Psoas muscle (tissue), 8 donors: ENCODE measurements at places on chromosomes 3 and 15. TPM values are rescaled to one million over a fixed set of nuclear protein-coding genes. Genes with fewer than 3 reads are reported as not detected.

The RBMS3 gene
- total RNA-seq = 23.5 TPM

DNA sequence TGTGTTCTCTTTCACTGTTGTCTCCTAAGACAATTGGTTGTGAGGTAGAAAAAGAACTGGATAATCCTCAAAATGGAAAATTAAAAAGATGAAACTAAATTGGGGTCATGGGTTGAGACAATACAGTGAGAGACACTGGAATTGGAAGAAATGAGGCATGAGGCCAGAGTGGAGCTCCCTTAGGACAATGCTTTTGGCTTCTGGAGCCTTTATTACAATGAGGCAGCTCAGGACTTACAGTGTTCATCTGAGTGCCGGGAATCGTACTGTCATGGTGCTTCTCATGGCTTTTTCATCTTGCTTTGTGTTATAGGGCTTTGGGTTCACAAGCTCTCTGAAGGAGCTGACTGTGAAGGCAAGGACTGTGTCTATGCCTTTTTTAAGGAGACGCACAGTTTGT is 293.5 kb downstream of the SOX2 start:
- no peak overlapping the region for H3K27ac ChIP-seq
- no peaks in the 10 kb centered on the region for H3K27me3 ChIP-seq
- H3K4me1 ChIP-seq = no peaks in the 10 kb centered on the region
- no peak for DNase-seq

- no peaks in the 10 kb centered on the region for H3K27me3 ChIP-seq
- peak overlapping the region; percentile 97 for H3K4me3 ChIP-seq
- peaks cover 34% of the 10 kb centered on the region for H3K4me1 ChIP-seq
- no peaks in the 10 kb centered on the region for H3K36me3 ChIP-seq
- DNase-seq = no peak
These were observed 614 bp upstream of the MINDY2 start for GRCh38 chr15:58770519-58770856.

The CHRM5 gene
- not detected for total RNA-seq

DNA sequence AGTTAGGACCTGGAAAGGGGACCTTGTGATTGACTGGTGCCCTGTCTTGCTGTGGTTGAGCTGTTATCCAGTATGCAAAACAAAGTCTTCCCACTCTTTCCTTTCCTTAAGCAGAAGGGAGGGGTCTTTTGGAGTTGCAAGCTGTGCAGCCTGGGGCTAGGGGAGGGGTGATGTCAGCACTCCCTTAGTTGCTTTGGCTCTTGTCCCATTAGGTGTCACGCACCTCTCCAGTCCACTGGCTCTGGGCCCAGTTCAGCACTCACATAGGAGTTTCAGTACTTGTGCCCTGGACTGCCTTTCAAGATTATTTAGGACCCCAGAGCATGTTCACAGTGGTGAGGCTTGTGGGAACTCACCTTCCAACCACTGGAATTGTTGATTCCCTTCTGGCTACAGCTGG is 238.5 kb downstream of the DOCK3 start:
- no peak for DNase-seq
- no peaks in the 10 kb centered on the region for H3K36me3 ChIP-seq
- no peak overlapping the region for H3K27ac ChIP-seq
- H3K4me3 ChIP-seq = no peak overlapping the region
- no peaks in the 10 kb centered on the region for H3K4me1 ChIP-seq
- H3K27me3 ChIP-seq = no peaks in the 10 kb centered on the region

DNA sequence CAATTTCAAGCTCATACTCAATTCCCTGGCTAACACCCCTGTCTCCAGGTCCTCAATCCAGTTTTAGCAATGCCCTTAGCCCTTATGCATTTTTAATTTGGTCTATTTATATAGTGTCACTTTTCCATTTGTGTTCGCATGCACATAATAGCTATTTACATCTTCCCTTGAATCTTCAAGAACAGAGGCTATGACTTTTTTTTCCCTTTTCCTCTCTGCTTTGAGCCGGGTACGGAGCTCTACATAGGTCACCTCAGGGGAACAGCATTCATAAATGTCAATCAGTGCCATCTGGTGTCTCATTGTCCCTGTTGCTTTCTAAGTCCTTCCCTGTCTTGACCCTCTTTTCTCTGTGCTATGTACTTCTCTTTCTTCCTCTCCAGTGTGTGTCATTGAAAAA is 26.5 kb upstream of the ACTC1 start:
- H3K36me3 ChIP-seq = no peaks in the 10 kb centered on the region
- H3K27me3 ChIP-seq = no peaks in the 10 kb centered on the region
- H3K27ac ChIP-seq = no peak overlapping the region
- H3K4me3 ChIP-seq = no peak overlapping the region
- H3K4me1 ChIP-seq = no peaks in the 10 kb centered on the region
- no peak for DNase-seq

DNA sequence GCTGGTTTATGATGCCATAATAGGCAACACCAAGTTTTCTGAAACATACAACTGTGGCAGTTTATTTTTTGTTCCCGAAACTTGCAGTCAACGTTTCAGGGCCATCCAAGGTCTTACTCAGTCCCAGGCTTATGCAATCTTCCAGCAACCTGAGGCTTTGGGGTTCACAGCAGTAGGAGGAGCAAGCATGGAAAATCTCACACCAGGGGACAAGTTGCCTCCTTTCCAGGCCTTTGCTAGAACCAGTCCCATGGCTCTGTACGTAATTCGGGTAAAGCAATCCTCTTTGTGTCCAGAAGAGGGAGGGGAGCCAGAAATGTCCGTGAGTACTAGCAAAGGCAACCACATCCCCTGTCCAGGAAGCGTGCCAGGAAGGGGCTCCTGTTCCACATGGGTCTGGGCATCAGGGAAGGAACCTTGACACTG is 4.7 kb upstream of the FAM240A start:
- DNase-seq = peak; percentile 17
- H3K4me1 ChIP-seq = peaks cover 20% of the 10 kb centered on the region
- H3K27ac ChIP-seq = no peak overlapping the region
- no peaks in the 10 kb centered on the region for H3K27me3 ChIP-seq
- no peaks in the 10 kb centered on the region for H3K36me3 ChIP-seq

DNA sequence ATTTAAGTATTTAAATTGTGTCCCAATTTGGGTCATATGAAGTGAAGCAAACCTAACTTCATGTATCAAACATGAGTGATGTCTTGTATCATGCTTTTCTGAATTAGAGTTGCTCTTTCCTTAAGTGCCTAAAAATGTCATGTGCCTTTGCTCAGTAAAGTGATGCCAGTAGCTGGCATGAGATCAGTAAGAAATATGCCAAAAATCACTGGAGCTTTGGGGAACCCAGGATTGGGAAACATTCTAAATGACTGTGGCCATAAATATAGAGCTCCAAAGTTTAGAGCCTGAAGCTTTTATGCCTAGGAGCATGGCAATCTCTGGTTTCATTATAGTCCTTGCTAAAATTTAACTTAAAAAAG is 33.8 kb downstream of the RBMS3 start:
- H3K4me1 ChIP-seq = peaks cover 51% of the 10 kb centered on the region
- no peaks in the 10 kb centered on the region for H3K27me3 ChIP-seq
- no peak overlapping the region for H3K4me3 ChIP-seq
- no peaks in the 10 kb centered on the region for H3K36me3 ChIP-seq
- DNase-seq = no peak

GRCh38 chr3:113185194-113185835 is 26.0 kb upstream of the BOC start:
- no peak for DNase-seq
- no peaks in the 10 kb centered on the region for H3K36me3 ChIP-seq
- no peak overlapping the region for H3K27ac ChIP-seq
- H3K4me1 ChIP-seq = no peaks in the 10 kb centered on the region

GRCh38 chr3:9183811-9184460 is 65.5 kb downstream of the SRGAP3 start:
- H3K36me3 ChIP-seq = no peaks in the 10 kb centered on the region
- no peak overlapping the region for H3K27ac ChIP-seq
- H3K27me3 ChIP-seq = no peaks in the 10 kb centered on the region
- H3K4me3 ChIP-seq = no peak overlapping the region
- H3K4me1 ChIP-seq = peaks cover 17% of the 10 kb centered on the region
